ENCODE measurements at places on chromosomes 12 and 14.

DNA sequence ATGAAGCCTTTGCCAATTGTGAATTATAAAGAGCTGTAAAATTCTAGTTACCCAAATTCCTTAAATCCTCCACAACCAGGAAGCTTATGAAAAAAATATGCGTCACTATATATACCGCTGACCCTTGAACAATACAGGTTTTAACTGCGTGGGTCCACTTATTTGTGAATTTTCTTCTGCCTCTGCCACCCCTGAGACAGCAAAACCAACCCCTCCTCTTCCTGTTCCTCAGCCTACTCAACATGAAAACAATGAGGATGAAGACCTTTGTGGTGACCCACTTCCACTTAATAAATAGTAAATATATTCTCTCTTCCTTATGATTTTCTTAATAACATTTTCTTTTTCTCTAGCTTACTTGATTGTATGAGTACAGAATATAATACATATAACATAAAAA lies 42.2 kb downstream of the CMKLR1 start:
- DNase-seq: peak; percentile 15

GRCh38 chr14:20578784-20579502 lies 8.9 kb downstream of the RNASE11 start:
- no peak for DNase-seq

- DNase-seq: no peak
Observed at GRCh38 chr12:95214466-95214865, 2.8 kb downstream of the FGD6 start.

DNA sequence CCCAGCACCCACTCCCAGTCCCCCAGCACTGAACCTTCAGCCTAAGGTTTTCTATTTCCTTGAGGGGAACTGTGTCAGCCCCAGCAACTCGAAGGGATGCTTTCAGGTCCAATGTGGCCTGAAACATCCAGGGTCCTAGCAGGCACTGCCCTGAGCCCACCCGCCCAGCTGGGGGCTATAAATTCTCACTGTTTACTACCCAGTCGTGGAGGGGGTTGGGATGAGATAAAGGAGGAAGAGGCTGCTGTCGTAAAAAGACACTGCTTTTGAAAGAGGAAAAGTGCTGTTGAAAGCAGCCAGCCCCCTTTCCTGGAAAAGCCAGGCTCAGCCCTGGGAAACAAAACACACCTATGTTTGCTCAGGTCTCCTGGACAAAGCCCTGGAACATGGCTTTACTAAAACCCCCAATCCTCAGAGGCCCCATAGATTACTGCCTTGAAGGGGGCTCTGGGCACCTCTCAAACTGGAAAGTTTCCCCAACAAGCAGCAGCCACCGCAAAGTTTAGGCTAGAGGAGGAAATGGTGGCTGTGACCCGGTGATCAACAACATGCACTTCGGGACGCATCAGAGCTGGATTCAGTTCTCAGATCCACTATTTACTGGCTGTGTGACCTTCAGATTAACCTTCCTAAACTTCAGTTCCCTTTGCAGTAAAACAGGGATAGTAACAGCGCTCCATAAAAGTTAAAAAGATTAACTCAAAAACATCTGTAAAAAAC lies 51.0 kb downstream of the ACTN1 start:
- DNase-seq: no peak

DNA sequence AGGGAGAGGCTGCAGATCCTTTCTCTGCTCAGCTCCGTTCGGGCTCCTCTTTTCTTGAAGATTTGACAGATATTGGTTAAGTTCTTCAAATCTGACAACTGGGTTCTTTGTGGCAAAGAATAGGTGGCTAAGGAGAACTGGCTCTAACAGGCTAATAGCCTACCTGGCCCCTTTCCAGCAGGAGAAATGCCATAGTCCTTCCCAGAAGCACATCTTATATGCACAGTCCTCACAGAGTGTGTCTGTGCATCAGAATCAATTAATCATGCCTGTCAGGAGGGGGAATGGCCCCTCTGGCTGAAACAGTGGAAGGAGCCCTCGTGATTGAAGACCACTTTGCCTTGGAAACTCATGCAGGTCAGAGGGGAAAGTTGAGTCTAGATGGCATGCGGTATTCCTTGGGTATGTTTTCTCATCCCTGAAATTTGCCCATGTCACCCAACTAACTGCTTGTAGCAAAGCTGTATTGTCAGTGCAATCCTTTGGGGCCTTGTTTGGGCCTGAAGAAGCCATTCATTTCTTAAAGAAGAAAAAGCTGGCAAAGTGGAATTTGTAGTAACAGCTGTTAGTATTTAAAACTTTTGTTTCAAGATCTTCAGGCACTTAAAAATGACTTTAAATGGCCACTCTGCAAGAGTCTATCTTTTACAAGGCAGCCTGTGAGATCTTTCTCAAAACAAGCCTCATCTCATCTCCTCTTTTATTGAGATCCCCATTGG lies 251.5 kb downstream of the ZFP36L1 start:
- DNase-seq: no peak

- DNase-seq: no peak
Observed at GRCh38 chr12:94699801-94700200, 49.4 kb upstream of the TMCC3 start.

DNA sequence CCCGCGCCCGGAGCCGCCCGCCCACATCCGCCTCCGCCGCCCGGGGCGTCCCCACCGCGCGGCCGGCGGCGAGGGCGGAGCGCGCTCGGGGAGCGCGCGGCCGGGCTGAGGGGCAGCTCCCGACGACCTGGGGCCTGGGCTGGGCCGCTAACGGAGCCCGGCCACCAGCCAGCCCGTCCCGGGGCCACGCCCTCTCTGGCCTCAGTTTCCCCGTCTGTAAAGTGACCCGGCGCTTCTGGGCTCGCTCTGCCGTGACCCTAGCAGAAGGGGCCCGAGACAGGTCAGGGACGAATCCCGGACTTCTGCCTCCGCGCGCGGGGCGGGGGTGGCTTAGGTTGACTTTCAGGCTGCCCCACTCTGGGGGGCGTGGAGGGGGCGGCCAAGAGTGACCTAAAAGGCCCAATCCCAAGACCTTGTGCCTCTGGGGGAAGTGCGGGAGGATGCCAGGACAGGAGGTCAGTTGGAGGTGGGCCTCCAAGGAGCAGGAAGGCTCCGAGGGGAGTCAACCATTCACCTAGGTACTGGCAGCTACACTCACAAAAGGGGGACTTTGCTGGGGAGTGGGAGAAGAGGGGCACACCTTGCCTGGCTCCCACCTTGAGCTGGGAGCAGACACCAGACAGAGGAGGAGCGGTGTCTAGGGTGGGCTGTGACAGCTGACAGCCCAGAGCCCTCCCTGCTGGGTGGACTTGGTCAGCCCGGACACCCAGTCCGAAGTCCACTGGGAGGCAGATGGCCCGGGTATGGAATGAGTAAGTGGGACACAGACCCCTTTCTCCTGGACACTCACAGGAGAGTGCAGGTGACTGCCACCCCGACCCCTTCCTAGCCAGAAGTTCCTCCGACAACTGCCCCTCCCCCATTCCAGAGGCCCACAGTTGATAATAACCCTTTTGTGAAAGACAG lies 486 bp upstream of the AKT1 start:
- peak; percentile 71 for DNase-seq

DNA sequence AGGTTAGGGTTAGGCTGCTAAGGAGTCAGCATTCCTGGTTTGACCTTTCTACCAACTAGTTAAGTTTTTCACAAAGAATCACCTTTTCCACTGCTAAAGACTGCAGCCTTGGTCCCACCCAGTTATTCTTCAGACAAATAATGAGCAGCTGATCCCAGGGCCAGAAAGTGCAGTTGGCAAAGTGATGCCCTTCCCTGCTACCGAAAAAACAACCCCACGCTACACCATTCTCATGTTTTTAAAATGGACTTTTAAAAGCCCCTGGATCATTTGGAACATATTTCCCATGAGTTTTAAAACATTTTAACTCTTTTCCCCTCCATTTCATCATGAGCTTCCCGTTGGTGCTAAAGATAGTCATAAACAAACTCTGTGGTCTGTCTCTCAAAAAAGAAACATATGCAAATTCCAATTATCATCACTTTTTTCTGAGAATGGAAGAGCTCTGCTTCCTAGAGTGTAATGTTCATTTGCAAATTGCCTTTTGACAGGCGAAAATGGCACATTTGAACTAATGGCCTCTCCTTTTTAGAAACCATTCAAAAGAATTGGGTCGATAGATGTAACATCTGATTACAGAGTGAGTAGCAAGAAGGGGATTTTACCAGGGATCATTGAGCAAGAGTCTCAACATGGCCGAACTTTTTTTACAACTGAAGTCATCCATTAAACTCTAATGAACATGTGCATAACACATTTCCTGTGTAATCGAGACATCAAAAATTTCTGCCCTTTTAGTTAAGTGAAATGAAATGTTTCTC lies 129.3 kb upstream of the RAP1B start:
- peak; percentile 23 for DNase-seq

- DNase-seq: no peak
Observed at GRCh38 chr12:86213012-86213411, 43.2 kb downstream of the MGAT4C start.

DNA sequence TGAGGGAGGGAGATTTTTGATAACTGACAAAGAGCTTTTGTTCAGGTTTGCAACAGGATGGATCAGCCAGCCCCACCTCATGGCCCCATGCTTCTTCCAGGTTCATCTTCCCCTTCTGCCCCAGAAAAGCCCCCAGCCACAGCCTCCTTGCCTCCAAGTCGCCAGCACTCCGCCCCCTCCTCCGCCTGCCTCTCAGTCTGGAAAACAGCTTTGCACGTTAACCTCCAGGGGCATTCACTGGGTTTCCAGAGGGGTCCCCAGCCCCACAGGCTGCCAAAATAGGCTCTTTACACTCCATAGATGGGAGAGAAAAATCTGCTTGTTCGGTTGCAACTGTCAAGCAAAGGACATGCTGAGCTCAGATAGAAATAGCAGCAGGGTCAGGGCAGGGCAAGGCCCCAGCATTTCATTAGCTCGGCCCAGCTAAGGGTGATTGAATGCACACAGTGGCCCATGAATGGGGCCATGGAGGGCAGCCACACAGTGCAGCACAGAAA lies 253.6 kb downstream of the ZFP36L1 start:
- no peak for DNase-seq

GRCh38 chr14:77067632-77068516 lies 30.2 kb upstream of the CIPC start:
- DNase-seq: peak; percentile 65

GRCh38 chr12:21983095-21983494 lies 41.9 kb upstream of the ABCC9 start:
- no peak for DNase-seq

GRCh38 chr14:21525962-21526671 lies at the start of gene SALL2:
TSS of gene SALL2 (minus strand) at chr14:21526346. CDS start at chr14:21526127, 219 bp downstream.
- DNase-seq: peak; percentile 72

DNA sequence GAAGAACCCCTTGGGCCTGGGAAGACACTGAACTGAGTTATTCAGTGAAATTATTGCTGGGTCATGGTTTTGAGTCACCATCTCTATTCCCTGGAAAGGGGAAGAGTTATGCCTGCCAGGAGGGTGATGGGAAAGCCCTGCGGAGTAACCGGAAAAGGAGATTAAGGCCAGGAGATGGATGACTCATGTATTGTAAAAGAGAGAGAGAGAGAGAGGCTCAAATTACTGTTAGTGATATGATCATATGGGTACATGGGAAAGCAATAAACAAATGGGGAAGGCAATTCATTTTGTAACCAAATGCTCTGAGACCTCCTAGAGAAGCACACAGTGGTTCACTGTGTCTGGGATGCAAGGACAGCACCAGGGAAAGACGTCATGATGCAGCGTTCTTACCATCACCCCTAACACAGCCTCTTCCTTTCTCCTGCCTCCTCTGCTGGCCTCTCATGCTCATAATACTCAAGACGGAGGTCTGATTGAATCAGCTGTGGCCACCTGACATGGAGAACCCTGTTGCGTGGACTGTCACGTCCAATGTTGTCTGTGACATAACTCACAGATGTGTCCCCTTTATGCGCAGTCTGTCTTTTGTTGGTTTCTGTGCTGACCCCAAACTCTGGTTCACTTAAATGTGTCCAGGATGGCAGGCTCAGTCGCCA lies 243.7 kb downstream of the TMEM132D start:
- DNase-seq: no peak

- no peak for DNase-seq
Observed at GRCh38 chr14:29039171-29039570, 272.6 kb downstream of the FOXG1 start.

- DNase-seq: no peak
Observed at GRCh38 chr14:71117839-71118743, 210.8 kb downstream of the PCNX1 start.

DNA sequence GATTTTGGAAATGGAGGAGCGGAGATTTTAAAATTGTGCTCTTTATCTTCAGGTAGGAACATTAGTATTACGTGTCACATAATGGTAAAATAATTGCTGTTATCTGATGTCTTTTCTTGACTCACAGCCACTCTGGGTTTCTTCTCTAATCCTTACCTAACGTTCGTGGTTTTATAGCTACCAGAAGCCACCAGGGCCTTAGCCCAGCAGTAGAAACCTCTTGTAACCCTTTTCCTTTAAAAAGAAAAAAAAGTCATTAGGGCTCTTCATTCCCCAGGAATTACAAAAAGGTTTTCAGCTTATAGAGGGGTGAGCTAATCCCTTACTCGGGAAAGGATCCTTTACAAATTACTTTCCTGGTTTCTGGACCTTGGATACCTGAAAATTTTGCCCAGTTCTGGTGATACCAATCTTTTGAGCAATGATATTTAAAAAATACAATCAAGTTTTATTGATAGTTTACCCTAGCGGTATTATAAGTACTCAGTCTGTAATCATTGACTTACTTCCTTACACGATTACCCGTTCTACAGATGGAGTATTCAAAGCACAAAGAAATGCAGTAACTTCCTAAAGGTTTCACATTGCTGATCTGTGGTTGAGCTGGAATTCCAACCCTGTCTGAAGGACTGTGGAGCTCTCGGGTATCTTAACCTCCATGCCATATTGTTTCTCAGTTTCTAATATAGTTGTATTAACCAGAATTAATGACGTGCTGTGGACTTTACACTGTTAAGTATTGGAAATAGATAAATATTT lies 1.6 kb downstream of the GABARAPL1 start:
- no peak for DNase-seq

DNA sequence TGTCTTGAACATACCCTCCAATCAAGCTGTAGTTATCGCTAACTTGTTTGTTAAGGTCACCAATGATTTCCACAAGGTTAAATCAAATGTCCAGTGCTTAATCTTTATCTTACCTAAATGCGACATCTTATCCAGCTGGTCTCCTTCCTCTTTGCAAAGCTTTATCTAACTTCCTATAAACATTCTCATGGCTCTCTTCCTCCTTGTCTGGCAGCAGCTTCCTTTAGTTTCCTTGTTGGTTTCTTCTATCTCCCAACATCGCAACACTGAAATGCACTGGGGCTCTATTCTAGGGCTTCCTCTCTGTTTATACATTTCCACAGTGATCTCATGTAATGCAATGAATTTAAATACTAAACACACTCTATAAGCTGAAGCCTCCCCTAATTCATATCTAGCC lies 28.7 kb downstream of the UBE2N start:
- no peak for DNase-seq

DNA sequence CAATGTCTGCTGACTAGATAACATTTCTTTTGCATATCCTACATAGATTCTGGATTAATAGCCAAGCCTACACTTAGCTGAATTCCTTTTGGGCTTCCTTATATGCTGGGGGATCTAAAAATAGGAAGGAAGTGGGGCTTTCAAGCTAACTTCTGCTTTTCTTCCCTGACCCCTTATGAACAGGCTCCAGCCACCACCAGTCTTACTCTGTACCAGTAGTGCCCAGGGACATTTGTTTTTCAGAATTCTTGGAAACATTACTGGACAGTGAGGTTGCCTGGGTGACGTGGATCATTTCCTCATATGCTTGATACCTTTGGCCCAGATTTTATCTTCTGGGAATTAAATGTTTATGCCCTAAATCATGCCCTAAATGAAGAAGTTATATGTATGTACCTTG lies 55.9 kb upstream of the SRRM4 start:
- DNase-seq: no peak

GRCh38 chr14:30264161-30264560 lies 294.8 kb upstream of the G2E3 start:
- no peak for DNase-seq

All from CD4-positive, alpha-beta T cell treated with Interleukin-10 for 1 hour (primary cell).